ENCODE measurements at places on chromosomes 11 and 22. TPM values are rescaled to one million over a fixed set of nuclear protein-coding genes. Genes with fewer than 3 reads are reported as not detected.

NOX4 gene
- total RNA-seq, result not detected

PIM3 gene
- total RNA-seq, result 35.6 TPM

EHBP1L1 gene
- total RNA-seq, result 31.9 TPM

CCDC89 gene
- not detected for total RNA-seq

FERMT3 gene
- 3.1 TPM for total RNA-seq

ZFP91 gene
- 44.3 TPM for total RNA-seq

CALCA gene
- total RNA-seq, result 0.09 TPM

MB gene
- total RNA-seq, result 7.1 TPM

SULT4A1 gene
- total RNA-seq, result not detected

MS4A3 gene
- total RNA-seq, result not detected

MRGPRX3 gene
- not detected for total RNA-seq

OR52I1 gene
- total RNA-seq, result not detected

RAB36 gene
- total RNA-seq, result 8.1 TPM

APOA4 gene
- not detected for total RNA-seq

OR5B3 gene
- total RNA-seq, result not detected

TUB gene
- total RNA-seq, result 5.2 TPM

SLN gene
- 0.82 TPM for total RNA-seq

ALKBH3 gene
- 28.5 TPM for total RNA-seq

ISX gene
- total RNA-seq, result not detected

FOLR1 gene
- not detected for total RNA-seq

C11orf87 gene
- not detected for total RNA-seq

TYR gene
- total RNA-seq, result not detected

OVOL1 gene
- total RNA-seq, result not detected

GAL3ST3 gene
- total RNA-seq, result not detected

MUC5AC gene
- 3.6 TPM for total RNA-seq

OR4P4 gene
- not detected for total RNA-seq

OR10A2 gene
- not detected for total RNA-seq

SHISAL1 gene
- total RNA-seq, result 5.8 TPM

PAMR1 gene
- total RNA-seq, result not detected

C11orf42 gene
- not detected for total RNA-seq

ANO1 gene
- 0.82 TPM for total RNA-seq

OR52A1 gene
- total RNA-seq, result not detected

AHNAK gene
- 200 TPM for total RNA-seq

ARHGAP20 gene
- total RNA-seq, result not detected

HBG2 gene
- not detected for total RNA-seq

OR6T1 gene
- total RNA-seq, result not detected

DRAP1 gene
- 193 TPM for total RNA-seq

ZNF214 gene
- 0.76 TPM for total RNA-seq

GSTT2B gene
- not detected for total RNA-seq

Data from A549 treated with RU486 at 1 μM for 4 hours (cell line).